ENCODE measurements at places on chromosomes 6 and 20.

- DNase-seq, result no peak
These were observed 76.8 kb downstream of the TTLL2 start for GRCh38 chr6:167401525-167402194.

GRCh38 chr20:59393142-59393541, 92.7 kb downstream of the EDN3 start:
- DNase-seq, result no peak

DNA sequence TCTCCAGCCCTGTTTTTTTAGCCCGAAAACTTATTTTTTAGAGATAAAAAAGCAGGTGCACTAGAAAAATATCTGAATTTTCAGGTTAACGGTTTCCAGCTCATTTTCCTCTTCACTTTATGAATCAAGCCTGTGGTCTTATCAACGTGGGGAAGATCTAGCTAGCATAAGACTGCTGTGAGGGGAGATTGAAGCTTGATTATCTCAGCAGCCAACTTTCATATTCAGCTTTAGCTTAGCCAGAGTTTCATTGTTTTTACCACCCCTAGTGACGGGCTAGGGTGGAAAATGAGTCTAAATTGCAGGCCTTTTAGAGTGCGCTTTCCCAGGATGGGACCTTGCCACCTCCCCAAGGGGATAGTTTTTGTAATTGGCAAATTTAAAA, 11.9 kb upstream of the RBM38 start:
- no peak for DNase-seq

GRCh38 chr6:33802186-33802958, 1.4 kb downstream of the MLN start:
- no peak for DNase-seq

DNA sequence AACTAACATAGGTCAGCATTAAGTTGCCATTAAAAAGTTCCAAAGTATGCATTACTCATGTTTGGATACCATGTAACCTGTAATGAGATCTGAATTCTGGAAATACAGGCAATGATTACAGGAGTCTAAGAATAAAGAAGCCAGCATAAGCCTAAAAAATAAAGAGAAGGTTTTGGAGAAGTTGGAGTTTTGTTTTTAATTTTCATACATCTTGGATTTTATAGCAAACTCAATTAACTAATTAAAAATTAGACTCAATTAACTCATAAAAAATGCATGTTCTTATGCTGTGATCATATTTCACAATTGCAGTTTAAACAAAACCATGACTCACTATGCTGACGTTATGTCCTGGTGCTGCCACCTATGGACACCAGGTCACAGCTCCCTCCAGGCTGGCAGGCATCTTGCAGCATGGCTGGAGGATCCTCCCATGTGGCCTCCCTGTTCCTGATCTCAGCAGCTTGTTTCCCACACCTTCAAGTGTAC, 648.8 kb upstream of the AGPAT4 start:
- DNase-seq, result peak; percentile 24

- DNase-seq, result peak; percentile 14
These were observed 104.9 kb downstream of the RPS12 start for GRCh38 chr6:132919045-132919860.

GRCh38 chr6:152223636-152224035, 413.5 kb downstream of the SYNE1 start:
- no peak for DNase-seq

- no peak for DNase-seq
These were observed 120.0 kb downstream of the TMEM242 start for GRCh38 chr6:157203312-157203744.

Measured in HFF-Myc (cell line).